ENCODE measurements at places on chromosomes 1 and 21. TPM values are rescaled to one million over a fixed set of nuclear protein-coding genes. Genes with fewer than 3 reads are reported as not detected.

- DNase-seq: no peak
Observed at GRCh38 chr1:92958203-92958970, 2.9 kb downstream of the DIPK1A start.

The CFHR5 gene
- polyA plus RNA-seq: not detected

DNA sequence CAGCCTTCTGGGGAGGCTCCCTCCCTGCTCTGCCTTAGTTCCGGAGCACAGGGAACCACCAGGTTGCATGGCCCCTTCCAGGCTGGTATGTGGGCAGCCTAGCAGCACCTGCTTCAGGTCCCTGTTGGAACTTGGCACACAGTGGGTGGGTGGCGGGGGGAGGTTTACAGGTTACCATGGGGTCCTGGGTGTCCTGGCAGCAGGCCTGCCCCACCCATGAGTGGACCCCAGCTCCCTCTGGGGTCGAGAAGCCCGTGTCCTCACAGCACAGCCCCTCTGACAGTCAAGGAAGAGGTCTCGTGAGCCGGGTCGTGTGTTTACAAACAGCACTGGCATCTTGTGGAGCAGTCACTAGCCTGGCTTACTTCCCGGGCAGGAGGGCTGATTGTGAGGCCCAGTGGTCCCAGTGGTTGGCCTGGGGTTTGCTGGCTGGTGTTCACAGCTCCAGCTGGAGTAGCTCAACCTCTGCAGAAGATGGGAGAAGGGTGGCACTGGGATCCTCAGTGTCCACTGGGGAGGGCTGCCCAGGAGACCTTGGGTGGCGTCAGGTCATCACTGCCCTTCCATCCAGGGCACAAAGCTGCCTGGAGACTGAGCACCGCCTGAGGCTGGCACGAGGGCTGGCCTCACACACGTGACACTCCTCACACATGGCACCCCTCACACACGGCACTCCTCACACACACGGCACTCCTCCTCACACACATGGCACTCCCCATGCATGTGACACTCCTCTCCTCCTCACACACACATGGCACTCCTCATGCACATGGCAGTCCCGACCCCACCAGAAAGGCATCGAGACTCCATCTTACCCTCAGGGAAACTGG lies 100.9 kb downstream of the RIPK4 start:
- no peak for DNase-seq

- DNase-seq: no peak
Observed at GRCh38 chr21:43727519-43728153, 8.7 kb downstream of the PDXK start.

- DNase-seq: peak; percentile 29
Observed at GRCh38 chr1:183604038-183604808, 14.0 kb upstream of the NCF2 start.

DNA sequence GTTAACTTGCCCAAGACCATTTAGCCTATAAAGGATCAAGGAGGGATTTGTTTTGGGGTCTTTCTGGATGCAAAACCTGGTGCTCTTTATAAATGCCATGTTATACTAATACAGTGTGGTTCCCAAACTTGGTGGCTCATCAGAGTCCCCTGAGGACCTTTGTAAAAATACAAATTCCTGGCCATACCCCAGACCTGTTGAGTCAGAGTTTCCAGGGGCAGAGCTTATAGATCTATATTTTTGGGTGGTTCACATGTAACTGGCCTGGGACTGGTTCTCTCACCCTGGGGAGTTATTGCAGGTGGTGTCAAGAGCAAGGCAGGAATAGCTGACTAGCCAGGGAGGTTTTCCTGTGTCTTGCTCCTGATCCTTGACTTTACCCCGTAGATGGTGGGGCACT lies 136.9 kb upstream of the HNRNPU start:
- no peak for DNase-seq

- DNase-seq: no peak
Observed at GRCh38 chr1:19313961-19314882, 2.1 kb downstream of the SLC66A1 start.

DNA sequence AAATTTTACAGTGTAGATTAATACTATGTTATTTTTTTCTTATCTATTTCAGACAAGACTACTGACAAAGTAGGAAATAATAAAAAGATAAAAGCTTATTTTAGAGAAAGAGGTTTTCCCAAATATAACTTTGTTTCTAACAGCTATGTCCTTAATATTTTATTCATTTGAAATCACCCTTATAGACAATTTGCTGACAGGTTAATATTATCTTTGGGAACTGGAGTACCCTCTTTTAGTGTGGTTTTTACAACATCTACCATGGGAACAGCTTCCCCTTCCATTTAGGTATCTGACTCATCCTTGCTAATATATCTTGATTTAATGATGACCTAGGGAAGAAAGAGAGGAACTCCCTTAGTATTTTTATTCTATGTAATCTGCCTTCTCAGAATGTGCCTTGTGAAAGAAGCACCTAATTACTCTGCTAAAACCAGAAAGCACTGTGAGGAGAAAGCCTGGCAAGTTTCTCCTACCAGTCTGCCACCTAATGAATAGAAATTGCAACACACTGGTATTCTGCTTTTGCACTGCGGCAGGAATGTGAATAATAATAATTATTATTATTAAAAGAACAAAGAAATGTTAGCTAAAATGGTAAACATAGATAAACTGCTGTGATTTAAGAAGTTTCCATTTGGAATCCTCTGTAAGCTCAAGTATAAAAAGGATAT lies 192.8 kb downstream of the PDE4B start:
- no peak for DNase-seq

DNA sequence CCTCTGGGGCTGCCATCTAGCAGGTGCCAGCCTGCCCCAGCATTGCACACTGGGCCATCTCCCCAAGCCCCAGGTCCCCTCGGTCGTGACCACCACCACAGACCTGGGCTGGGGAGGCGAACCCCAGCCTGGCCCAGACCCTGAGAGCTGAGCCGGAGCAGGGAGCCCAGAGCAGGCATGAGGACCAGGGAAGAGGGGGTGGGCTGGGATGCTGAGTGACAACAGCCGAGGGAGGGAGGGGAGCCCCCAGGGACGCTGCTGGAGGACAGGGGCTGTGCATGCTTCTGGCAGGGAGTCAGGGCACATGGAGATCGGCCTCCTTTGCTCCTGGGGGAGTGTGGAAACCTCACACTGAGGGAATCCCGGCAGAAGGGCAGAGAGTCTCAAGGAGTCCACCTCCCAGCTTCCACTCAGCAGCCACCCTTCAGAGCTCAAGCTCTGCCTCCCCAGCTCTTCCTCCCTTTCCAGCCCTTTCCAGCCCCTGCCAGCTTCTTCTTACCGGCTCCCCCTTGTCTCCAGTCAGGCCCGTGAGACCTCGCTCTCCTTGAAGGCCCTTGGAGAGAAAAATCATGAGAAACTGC lies 23.7 kb upstream of the PEF1 start:
- no peak for DNase-seq

DNA sequence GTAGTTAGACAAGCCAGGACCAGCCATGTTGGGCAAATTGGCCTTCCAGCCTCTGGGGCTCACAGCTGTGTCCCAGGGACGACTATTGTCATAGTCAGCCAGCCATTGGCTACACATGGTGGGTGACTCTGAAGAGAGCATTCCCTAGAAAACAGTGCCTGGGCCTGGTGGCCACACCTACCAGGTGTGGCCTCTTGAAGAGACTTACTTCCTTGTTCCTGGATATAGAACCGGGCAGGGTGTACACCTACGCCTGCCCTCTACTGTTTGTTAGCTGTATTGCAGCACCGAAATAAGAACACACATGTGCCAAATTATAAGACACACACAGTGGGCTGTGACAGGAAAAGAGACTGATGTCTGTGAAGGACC lies 134.6 kb upstream of the ARHGEF16 start:
- DNase-seq: peak; percentile 54

The RNU1-4 gene
- polyA plus RNA-seq: not detected

GRCh38 chr1:168227620-168228019 lies 1.8 kb downstream of the SFT2D2 start:
- no peak for DNase-seq

The TIMM17A gene
- polyA plus RNA-seq: 38.4 TPM

DNA sequence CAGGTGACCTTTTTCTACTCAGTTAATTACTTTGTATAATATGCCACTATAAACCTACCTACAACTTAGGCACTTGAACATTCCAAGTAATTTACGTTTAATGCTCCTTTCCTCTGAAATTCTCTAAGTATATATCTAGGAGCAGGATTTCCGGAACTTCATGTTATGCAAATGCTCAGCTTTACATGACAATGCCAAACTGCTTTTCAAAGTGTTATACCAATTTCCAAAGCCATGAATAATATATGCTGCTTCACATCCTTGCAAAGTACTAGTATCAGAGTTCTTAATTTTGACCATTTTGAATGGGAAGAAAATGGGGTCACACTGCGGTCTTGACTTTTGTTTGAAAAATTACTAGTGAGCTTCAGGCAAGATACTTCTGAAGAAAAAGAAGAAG lies 5.8 kb upstream of the XCL1 start:
- no peak for DNase-seq

DNA sequence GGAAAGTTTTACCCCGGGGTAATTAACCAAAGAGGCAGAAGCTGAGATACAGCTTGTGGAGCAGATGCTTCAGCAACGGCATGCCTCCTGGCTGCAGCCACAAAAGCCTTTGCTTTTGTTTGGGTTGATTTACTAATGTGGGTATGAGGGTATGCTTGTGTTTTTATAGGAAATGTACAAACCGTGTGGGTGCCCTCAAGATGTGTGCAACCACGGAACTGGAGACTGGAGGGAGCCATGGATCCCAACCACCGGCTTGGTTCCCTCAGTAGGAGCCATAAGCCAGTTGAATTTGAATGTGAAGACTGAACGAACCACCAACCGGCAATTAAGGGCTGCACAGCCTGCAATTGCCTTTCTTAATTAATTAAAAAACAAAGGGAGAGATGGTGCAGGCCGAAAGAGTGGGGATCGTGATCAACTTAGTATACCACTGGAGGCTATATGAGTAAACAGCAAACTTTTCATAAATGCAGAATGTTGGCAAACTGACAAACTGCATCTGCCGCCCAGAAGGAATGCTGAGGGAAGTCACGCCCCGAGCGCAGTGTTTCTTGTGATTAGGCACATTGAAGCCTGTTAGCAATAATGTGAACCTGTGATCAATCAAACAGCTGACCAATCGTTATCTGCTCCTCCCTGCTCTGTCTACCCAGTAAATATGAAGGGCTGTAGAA lies 104.1 kb downstream of the DISP1 start:
- DNase-seq: no peak
